Stimulated activated CD8-positive, alpha-beta memory T cell treated with anti-CD3 and anti-CD28 coated beads, Interleukin-15, amount 100 ng/mL, for 4 hours (primary cell): ENCODE measurements at places on chromosomes 6 and 20.

- no peak for DNase-seq
Observed at GRCh38 chr6:62323818-62324431, 37.9 kb upstream of the KHDRBS2 start.

- DNase-seq, result no peak
Observed at GRCh38 chr6:105066836-105067235, 109.9 kb downstream of the LIN28B start.

- DNase-seq, result no peak
Observed at GRCh38 chr6:14784596-14785492, 461.0 kb upstream of the JARID2 start.

- no peak for DNase-seq
Observed at GRCh38 chr20:3420211-3420707, 12.8 kb upstream of the DNAAF9 start.

GRCh38 chr6:49913636-49914375, 47.5 kb upstream of the CRISP1 start:
- DNase-seq, result no peak

DNA sequence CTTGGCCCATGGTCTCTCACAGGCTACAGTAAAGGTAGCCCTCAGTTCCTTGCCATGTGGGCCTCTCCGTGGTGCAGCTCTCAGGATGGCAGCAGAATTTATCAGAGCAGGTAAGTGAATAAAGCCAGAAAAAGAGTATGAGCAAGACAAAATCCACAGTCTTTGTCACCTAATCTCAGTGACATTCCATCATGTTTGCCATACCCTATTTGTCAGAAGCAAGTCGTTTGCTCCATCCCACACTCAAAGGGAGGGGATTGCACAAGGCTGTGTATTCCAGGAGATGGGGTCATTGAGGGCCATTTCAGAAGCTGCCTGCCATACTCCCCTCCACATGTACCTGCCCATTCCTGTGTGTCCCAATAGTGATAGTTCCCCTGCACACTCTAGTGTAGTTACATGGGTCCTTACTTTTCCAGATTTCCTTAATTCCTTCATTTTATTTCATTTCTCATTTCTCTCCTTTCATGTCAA, 24.2 kb downstream of the ISM1 start:
- no peak for DNase-seq

GRCh38 chr20:23287354-23288190, 63.0 kb upstream of the NXT1 start:
- no peak for DNase-seq

DNA sequence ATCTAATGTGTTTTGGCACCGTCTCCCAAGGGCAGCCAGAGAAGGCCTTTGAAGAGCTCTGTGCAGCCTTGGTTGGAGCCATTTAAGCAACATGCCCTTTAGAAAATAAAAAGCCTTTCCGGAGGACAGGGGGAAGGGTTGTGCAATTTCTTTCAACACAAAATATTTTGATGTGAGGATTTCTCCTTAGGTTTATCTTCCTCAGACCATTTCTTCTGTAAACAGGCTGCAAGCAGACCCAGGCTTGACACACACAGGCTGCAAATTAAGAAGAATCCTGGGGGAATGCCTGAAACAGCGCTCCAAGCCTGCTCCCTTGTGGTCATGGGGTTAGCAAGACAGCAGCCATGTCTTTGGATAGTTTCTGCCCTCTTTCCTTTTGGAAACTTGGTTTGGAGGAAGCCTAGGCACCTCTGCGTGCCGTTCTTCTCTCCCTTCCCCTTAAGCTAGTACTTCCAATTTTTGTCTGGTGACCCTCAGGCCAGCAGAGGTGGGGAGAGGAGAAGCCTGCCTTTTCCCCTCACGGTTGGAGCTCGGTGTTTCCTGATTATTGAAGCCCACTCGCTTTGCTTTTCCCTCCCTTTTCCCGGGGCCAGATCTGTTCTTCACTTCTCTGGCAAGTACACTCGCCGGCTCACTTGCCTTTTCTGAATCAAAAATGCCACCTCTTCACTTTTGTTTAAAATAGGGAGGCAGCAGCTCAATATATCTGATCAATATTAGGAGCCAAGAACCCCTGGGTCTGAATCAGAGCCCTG, 39.6 kb upstream of the NOX3 start:
- DNase-seq, result no peak
